Activated gamma-delta T cell treated with anti-CD3 and anti-CD28 coated beads, Interleukin-2, amount 50 U/mL, for 16 hours (primary cell): ENCODE measurements at places on chromosomes 5 and 9.

- DNase-seq, result no peak
Observed at GRCh38 chr9:113436728-113437515, 26.4 kb downstream of the C9orf43 start.

- DNase-seq, result no peak
Observed at GRCh38 chr5:15538516-15538915, 38.5 kb downstream of the FBXL7 start.

- no peak for DNase-seq
Observed at GRCh38 chr9:16069249-16069648, 516.4 kb downstream of the CCDC171 start.

DNA sequence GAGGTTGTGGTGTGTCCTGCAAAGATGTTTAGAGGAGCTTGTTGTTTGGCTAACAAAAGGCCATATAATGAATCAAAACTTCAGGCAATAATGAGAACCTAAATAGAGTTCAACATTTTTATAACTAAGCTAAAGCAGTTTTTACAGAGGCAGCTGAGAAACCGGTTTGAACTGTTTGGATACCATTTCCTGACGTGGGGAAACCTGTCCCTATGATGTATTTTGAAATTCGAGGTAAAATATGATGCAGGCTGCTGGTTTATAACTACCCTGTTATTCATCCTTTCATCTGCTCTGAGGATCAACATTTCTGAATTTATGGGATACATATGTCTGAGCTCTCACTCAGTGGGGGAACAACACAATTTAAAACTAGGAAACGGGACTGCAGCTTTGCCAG, 289.5 kb upstream of the IRX2 start:
- DNase-seq, result no peak

GRCh38 chr9:34443533-34443932, 14.8 kb downstream of the FAM219A start:
- no peak for DNase-seq

- no peak for DNase-seq
Observed at GRCh38 chr9:120711354-120711753, 2.9 kb downstream of the MEGF9 start.

GRCh38 chr9:81827616-81828296, 100.5 kb upstream of the SPATA31D4 start:
- DNase-seq, result no peak

- no peak for DNase-seq
Observed at GRCh38 chr9:35619800-35620158, 1.6 kb upstream of the CD72 start.

- DNase-seq, result no peak
Observed at GRCh38 chr5:110063640-110064602, 374.2 kb downstream of the MAN2A1 start.

GRCh38 chr9:120694559-120694958, 19.7 kb downstream of the MEGF9 start:
- no peak for DNase-seq

DNA sequence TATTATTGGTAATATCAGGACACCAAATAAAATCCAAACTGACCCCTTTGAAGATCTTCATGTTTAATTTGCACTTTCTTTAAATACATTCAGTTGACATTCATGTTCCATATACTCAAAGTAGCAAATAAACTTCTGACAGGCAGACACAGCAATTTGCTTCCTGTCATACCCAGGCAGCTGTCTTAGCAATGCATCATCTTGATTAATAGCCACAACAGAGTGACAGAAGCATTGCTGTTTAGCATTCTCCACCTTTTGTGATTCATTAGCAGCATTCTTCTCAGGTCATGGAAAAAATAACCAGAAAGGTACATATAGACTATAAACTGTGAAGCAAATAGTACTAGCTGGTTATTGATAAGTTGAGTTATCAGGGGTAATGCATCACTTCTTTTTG, 366.8 kb downstream of the CYLC2 start:
- no peak for DNase-seq

DNA sequence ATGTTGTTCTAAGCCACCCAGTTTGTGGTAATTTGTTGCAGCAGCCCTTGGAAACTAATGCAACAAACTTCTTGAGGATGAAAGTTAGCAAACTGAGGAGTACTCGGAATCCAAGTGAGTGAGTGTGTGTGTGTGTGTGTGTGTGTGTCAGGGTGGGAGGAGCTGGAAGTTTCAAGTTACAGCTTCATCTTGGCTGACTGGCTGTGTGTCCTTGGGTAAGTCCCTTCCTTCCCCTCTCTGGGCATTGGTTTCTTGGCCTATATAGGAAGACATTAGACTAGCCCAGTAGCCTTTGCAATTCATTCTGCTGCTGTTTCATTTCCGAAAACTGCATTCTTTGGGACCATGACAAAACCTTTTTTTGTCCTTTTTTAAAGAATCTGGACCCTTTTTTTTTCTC, 157.2 kb downstream of the MELK start:
- no peak for DNase-seq

- DNase-seq, result no peak
Observed at GRCh38 chr9:129231022-129231739, 53.1 kb upstream of the IER5L start.
